ENCODE measurements at places on chromosomes 2 and 18.

GRCh38 chr2:219477815-219478214 lies 20.9 kb upstream of the GMPPA start:
- no peak for DNase-seq

GRCh38 chr2:105460048-105460732 lies 61.3 kb upstream of the FHL2 start:
- DNase-seq, result no peak

DNA sequence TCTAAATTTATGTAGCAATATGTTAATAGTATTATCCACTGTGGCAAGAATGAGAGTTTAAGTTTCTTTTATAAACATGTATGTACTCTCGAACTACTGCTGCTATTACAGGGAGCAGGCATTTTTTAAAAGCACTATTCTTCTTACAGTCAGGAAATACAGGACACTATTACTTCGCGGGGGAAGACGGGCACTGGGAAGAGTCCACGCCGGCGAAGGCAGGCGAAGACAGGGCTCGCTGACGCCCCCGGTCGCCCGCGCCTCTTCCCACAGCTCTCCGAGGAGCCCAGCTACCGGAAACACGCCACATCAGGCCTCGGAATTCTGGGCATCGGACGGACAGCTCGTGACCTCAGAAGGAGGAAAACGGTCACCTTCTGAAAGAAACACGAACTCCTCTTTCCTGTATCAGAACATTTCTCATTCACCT lies 90.2 kb downstream of the FAM161A start:
- peak; percentile 76 for DNase-seq

DNA sequence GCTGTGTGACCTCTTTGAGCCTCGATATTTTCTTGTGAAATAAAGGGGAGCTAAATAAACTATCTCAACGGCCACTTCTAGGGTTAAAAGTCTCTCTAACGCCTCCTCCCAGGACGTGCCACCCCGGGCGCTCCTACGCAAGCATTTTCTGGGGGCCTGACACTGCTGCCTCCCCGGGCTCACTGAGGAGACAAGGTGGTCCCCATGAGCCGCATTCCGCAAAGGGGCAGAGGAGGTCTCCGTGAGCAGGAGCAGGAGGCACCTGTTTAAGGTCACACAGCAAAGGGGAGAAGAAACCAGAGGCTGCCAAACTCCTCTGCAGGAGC lies 913 bp upstream of the WNT10A start:
- no peak for DNase-seq

DNA sequence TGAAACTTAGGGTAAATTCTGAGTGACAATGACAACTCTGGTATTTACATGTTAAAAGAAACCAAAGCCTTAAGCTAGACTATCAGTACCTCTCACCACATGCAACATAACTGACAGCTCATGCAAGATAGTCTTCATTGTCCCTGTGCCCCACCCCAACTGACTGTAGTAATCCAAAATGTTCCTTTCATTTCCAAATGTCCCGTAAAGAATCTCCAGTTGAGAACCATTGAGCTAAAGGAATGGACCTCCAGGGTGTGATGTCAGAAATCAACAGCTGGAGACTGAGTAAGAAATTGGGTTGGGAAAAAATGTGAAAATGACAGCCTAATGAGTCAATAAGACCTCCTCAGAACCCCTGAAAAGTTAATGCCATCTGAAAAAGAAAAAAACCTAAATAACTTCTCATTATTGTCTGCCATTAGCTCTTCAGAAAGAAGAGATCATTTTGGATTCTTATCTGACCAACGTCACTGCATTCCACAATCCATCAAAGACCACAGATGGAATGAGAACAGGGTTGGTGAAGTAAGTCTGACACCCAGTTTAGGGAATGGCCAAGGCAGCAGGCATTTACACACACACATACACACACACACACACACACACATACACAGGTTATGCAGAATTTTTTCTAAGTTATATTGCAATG lies 51.7 kb upstream of the ACVR2A start:
- no peak for DNase-seq

GRCh38 chr2:138718405-138718804 lies 61.8 kb downstream of the NXPH2 start:
- peak; percentile 16 for DNase-seq
